Eye (tissue), 1 donor: ENCODE measurements at places on chromosomes 12 and 14.
A peak's percentile ranks its signal among the peaks of the same experiment; 100 is the strongest.

DNA sequence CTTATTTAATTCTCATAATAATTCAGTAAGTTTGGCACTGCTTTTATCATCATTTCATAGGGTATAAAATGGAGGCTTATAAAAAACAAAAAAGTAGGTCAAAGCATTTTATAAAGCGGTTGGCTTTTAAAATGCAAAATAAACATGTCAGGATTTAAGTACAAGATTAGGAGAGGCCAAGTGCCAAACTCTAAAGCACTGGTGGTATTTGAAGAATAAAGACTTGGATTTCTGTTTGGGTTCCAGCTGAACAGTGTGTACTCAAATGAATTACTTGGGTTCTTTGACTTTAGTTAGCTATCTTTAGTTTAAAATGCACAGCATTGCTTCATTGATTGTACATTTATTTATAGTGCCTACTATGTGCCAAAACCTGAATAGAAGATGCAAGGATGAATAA is 966.6 kb upstream of the SEL1L start:
- DNase-seq, result no peak

GRCh38 chr12:65821336-65821735 is 2.9 kb upstream of the HMGA2 start:
- no peak for DNase-seq

DNA sequence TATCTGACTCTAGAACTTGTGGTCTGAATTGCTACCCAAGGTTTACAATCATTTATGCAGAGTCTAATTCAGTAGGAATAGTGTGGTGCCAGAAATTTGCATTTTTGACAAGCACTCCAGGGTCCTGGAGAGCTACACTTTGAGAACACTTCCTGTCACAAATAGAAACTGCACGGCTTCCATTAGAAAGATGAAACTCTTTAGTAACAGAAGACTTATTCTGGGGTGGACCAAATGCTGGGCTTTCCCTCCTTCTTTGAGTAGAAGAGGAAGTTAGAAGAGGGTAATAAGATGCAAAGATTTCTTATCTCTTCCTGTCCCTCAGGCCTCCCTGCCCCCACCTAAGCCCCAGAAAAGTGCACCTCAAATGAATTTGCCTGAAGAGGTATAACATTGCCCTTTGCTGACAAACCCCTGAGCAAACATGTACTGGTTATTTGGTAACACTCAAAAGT is 28.4 kb downstream of the DGLUCY start:
- DNase-seq, result no peak

DNA sequence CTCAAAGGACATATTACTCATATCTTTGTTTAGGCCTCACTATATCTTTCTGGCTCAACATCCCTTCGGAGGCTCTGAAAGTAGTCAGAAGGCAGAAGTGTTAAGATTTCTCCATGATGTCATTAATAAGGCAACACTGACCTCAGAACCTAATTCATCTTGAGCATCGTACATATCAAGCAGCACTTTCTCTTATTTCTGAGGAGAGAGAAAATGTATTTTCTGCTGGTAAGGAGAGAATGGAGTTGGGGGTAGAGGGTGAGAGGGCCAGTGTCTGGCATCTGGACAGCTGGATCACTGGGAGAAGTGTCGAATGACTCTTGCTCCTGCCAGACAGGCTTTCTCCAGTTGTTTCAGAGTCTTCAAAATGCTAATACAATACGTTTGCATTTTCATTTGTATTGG is 213.2 kb upstream of the PRICKLE1 start:
- DNase-seq, result peak; percentile 54

GRCh38 chr12:89353188-89353822 is 1.0 kb upstream of the DUSP6 start:
- peak; percentile 94 for DNase-seq

GRCh38 chr14:101992708-101993107 is 28.3 kb downstream of the DYNC1H1 start:
- DNase-seq, result no peak

DNA sequence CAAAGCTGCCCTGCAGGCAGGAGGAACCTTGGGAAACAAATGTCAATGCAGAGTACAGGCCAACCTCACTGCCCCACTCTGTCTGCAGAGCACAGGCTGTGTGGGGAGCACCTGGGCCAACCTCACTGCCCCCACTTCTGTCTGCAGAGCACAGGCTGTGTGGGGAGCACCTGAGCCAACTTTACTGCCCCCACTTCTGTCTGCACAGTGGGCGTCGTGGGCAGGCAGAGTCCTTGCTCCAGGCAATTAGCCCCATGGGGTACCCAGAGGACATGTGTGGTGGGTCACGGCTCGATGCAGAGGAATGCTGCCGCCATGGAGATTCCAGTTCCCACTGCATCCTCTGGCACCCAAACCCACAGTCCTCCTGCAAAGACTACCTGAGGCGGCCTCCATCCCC is 26.2 kb downstream of the BRF1 start:
- no peak for DNase-seq

DNA sequence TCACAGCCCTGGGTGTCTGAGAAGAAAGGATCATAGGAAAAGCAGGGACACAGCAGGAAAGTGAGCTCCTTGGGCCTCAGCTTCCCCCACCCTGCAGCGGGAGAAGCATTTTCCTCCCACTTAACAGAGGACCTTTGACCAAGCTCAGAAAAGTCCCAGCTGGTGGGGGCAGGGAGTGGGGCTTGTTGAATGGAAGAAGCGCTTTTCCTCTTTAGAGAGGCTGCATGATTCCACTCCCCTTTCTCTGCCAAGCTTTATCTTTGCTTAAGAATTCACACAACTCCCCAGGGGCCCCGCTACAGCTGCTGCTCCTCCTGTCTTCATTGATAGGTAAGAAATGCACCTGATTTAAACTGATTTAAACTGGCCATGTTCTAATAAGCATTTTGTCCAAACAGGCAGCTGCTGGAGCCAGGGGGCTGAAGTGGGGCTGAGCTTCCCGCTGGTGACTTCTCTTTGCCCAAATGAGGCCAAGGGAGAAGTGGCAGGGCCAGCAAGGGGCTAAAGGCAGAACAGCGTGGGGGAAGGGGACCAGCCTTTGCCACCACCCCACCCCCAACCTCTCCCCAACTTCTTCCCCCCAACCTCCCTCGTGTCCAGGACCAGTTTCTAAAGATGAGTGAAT is 1.7 kb upstream of the PAPLN start:
- DNase-seq, result peak; percentile 83

DNA sequence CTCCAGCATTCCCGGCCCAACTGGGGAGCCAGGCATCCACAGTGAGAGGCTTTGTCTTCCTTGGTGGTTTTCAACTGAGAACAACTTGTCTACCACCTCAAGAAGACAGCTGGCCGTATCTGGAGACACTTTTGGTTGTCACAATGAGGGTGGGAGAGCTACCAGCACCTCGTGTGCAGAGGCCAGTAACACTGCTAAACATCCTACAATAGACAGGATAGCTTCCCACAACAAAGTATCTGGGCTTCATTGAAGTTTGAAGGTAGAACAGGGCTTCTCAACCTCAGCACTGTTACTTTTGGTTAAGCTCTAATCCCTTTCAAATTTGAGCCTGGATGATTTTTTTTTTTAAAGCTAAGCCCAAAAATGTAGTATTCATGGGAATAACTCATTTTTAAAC is 10.9 kb downstream of the SLC7A8 start:
- DNase-seq, result no peak

GRCh38 chr12:121279507-121279915 is 17.0 kb downstream of the CAMKK2 start:
- DNase-seq, result no peak
